Iris pigment epithelial cell (primary cell): ENCODE measurements at places on chromosomes 7 and 10.

- DNase-seq: no peak
Observed at GRCh38 chr10:24926557-24926956, 25.8 kb downstream of the PRTFDC1 start.

DNA sequence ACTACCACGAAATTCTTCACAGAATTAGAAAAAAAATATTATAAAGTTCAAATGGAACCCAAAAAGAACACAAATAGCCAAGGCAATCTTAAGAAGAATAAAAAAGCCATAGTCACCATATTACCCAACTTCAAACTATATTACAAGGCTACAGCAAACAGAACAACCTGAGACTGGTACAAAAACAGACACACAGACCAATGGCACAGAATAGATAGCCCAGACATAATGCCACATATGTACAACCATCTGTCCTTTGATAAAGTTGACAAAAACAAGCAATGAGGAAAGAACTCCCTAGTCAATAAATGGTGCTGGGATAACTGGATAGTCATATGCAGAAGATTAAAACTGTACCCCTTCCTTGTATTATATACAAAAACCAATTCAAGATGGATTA, 808.5 kb upstream of the ZWINT start:
- DNase-seq: no peak

- DNase-seq: no peak
Observed at GRCh38 chr7:142685877-142686508, 63.3 kb upstream of the PRSS1 start.

DNA sequence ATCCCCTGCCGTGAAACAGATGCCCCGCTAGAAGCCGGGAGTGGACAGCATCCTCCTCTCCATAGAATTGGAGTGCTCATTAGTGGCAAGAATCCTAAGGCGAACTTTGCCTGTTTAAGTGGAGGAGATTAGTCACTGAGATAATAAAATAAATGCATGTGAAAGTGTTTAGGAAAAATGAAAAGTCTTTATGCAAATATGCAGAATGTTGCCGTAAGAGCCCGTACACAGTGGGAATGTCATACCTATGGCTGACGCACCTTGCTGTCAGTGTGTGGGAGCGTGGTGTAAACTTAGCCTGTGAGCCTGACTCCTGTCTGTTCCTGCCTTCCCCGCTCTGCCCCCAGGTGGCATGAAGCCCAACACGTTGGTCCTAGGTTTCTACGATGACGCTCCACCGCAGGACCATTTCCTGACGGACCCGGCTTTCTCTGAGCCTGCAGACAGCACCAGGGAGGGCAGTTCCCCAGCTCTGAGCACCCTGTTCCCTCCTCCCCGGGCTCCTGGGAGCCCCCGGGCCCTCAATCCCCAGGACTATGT, 1.7 kb upstream of the TRIP6 start:
- no peak for DNase-seq
